Activated CD4-positive, CD25-positive, alpha-beta regulatory T cell treated with anti-CD3 and anti-CD28 coated beads, Interleukin-2, amount 50 U/mL, for 72 hours (primary cell): ENCODE measurements at places on chromosomes 5 and 9.

DNA sequence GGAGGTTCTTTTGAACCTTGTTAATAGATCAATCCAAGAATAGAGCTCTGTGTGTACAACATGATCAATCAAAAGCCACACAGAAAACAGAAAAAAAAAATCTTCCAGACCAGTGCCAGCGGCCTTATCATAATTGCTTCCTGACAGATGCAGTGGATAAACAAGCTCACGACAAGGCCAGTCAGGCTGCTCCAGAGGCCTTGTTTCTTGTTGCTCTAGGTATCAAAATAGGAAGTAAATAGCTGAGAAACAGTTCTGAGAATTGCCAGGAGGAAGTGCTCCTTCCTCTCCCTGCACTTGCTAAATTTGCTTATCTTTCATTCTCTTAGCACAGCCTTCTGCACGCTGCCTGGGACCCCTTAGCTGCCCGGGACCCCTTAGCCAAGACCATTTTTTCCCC lies 199.0 kb upstream of the TARS1 start:
- no peak for DNase-seq

GRCh38 chr5:33275921-33276627 lies 164.7 kb upstream of the TARS1 start:
- DNase-seq, result no peak

GRCh38 chr9:126217250-126217653 lies 109.4 kb upstream of the MVB12B start:
- no peak for DNase-seq

DNA sequence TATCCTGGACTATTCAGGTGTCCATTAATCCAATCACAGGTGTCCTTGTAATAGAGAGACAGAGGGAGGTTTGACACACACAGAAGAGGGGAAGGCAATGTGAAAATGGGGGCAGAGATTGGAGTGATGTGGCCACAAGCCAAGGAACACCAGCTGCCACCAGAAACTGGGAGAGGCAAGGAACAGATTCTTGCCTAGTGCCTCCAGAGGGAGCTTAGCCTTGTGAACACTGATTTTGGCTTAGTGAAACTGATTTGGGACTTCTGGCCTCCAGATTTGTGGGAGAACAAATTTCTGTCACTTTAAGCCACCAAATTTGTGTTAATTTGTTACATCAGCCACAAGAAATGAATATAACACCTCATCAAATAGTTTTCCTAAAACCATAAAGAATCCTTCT lies 416.2 kb downstream of the ENC1 start:
- DNase-seq, result no peak

- DNase-seq, result no peak
These were observed 155.7 kb upstream of the ZNF462 start for GRCh38 chr9:106707291-106707690.
